ENCODE measurements at places on chromosomes 5 and 9.

- DNase-seq: no peak
Observed at GRCh38 chr5:78545406-78545805, 103.2 kb downstream of the LHFPL2 start.

DNA sequence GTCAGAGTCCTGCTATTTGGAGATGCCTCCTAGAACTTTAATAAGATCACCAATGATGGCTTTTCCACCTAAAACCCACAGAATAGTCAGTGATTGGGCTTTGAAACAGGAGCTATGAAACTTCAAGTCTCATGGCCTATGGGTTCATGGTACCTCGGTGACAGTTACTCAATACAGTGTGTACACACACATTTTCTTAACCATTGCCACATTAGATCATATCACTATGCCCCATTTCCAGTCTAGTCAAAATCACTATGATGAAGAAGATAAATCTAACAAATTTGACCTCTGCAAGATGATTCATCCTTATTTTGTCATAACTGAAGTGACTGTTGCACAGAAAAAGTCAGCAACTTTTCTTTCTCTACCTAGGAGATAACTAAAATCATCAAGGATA is 86.8 kb upstream of the OR13F1 start:
- no peak for DNase-seq

- DNase-seq: no peak
Observed at GRCh38 chr5:31886206-31886605, 247.3 kb downstream of the PDZD2 start.

GRCh38 chr9:70484232-70485130 is 70.0 kb upstream of the KLF9 start:
- peak; percentile 33 for DNase-seq

GRCh38 chr9:127567035-127567729 is 44.9 kb upstream of the STXBP1 start:
- DNase-seq: no peak

DNA sequence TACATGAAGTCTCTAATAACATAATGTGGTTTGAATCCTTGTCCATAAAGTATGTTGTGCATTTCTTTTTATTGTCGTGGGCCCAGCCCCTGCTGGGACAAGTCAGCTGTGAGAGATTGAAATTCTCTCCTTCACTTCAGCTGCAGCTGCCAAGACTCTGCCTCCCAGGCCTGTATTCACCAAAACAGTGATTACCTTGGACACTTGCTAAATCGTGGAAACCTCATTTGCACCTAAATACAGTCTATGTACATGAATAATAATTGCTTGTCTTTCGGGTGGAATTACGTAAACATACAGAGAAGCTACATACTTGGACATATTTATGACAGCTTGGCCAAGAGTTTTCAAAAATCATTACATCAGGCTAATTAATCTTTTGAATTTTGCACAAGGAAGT is 898.5 kb upstream of the SEMA6A start:
- DNase-seq: no peak

- peak; percentile 54 for DNase-seq
Observed at GRCh38 chr5:142770650-142771609, 753 bp downstream of the ARHGAP26 start.

- no peak for DNase-seq
Observed at GRCh38 chr9:114272739-114273431, 50.0 kb upstream of the ORM1 start.

DNA sequence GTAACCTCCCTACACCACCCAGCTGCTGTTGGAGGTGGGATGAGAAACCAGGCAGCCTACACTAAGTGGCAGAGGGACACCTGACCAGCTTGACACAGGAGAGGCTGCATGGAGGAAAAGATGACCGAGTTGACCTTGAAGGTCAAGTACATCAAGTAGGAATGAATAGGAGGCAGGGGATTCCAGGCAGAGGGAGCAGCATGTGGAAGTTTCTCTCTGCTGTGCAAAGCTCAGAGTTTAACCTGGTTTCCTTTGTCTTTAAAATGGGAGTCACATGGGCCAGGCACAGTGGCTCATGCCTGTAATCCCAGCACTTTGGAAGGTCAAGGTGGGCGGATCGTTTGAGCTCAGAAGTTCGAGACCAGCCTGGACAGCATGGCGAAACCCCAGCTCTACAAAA is 32.6 kb downstream of the SPRY4 start:
- DNase-seq: no peak
